ENCODE measurements at places on chromosomes 4 and X. TPM values are rescaled to one million over a fixed set of nuclear protein-coding genes. Genes with fewer than 3 reads are reported as not detected.

The RPS6KA6 gene
- total RNA-seq, result 0.45 TPM

The SMIM10L2A gene
- total RNA-seq, result 3.3 TPM

The VCX gene
- total RNA-seq, result not detected

The CASP6 gene
- 17.5 TPM for total RNA-seq

- peak; percentile 10 for DNase-seq
These were observed 41.5 kb upstream of the CYP4V2 start for GRCh38 chr4:186149872-186150271.

GRCh38 chr4:10077483-10078335 lies 38.9 kb downstream of the WDR1 start:
- no peak for DNase-seq

GRCh38 chr4:150116506-150116905 lies 38.3 kb downstream of the DCLK2 start:
- DNase-seq, result no peak

DNA sequence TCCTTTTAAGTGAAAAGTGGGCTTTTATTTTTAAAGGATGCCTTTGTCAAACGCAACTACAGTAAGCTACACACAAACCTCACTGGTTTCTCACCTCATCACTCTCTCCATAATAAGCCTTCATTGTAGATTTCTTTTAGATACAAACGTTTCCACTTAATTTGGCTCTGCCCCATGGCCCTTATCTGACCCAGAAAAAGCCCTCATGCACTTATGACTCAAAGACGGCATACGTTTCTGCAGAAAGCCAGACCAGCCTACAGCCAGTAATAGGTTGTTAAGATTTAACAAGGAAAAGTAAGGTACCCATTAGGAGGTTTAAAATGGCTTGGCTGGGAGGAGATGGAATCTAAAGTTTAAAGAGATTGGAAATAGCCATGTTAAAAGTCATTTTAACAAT lies 914.6 kb upstream of the INTU start:
- no peak for DNase-seq

DNA sequence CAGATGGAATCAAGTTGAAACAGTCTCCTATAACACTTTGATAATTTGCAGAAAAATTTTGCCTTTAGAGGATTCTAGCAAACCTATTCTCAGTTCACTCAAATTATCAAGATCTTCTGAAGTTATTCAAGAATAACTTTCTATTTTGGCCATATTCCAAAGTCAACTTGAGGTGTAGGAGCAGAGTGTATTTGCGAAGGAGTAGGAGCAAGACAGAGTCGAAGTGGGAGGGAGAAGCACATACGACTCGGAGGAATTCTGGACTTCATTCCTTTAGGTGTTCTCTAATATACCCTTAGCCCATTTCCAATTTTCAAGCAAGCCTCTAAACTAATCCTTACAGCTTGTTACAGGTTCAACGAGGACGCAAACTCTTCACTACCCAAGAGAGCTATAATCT lies 252.9 kb downstream of the GPM6A start:
- no peak for DNase-seq

- no peak for DNase-seq
These were observed 18.2 kb upstream of the VCX2 start for GRCh38 chrX:8189096-8189830.

GRCh38 chr4:83036991-83037665 lies 2.1 kb downstream of the COPS4 start:
- no peak for DNase-seq

GRCh38 chr4:75498041-75498440 lies 16.2 kb downstream of the RCHY1 start:
- DNase-seq, result no peak

- DNase-seq, result no peak
These were observed 22.8 kb downstream of the CTBP1 start for GRCh38 chr4:1226144-1226481.

DNA sequence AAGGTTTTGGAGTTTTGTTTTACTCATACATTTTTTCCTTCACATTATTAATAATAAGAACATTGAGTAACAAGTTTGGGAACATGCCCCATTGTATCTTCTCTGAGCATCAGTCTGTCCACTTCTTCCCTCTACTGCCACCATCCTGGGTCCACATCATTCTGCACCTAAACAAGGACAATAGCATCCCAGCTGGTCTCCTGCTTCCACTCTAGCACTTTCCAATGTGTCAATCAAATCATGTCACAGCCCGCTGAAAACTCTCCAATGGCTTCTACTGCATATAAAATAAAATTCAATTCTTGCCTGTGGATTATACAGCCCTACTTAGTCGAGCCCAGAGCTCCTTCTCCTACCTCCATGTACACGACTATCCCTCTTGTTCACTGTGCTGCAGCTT lies 66.8 kb upstream of the RBPJ start:
- DNase-seq, result no peak

DNA sequence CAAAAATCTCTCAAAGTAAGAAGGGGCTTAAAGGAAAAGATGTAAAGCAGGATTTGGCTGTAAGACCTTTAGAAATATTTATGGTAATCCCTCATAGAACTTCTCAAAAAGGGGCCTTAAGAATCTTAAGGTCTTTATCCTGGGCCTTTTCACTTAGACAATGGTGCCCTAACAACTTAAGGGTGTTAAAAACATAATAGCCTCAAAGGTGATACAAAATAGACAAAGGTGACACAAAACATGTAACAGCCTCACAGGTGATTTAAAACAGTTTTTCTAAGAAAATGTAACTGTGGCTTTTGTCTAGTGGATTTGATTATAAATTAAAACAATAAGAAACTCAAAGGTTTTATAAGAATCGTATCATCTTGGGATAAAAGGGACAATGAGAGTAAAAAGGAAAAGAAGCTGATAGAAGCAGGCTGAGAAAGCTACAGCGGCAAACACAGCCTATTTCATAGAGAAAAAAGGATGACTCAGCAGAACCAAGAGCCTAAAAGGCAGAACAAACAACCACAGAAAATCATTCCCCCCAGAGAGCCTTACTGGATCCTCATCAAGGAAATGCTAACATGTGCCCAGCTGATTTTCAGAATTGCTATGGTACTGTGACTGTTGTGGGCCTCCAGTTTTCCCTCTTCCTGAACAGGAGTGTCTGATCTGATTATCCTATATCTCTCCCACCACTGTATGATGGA lies 164.3 kb downstream of the STPG2 start:
- no peak for DNase-seq

DNA sequence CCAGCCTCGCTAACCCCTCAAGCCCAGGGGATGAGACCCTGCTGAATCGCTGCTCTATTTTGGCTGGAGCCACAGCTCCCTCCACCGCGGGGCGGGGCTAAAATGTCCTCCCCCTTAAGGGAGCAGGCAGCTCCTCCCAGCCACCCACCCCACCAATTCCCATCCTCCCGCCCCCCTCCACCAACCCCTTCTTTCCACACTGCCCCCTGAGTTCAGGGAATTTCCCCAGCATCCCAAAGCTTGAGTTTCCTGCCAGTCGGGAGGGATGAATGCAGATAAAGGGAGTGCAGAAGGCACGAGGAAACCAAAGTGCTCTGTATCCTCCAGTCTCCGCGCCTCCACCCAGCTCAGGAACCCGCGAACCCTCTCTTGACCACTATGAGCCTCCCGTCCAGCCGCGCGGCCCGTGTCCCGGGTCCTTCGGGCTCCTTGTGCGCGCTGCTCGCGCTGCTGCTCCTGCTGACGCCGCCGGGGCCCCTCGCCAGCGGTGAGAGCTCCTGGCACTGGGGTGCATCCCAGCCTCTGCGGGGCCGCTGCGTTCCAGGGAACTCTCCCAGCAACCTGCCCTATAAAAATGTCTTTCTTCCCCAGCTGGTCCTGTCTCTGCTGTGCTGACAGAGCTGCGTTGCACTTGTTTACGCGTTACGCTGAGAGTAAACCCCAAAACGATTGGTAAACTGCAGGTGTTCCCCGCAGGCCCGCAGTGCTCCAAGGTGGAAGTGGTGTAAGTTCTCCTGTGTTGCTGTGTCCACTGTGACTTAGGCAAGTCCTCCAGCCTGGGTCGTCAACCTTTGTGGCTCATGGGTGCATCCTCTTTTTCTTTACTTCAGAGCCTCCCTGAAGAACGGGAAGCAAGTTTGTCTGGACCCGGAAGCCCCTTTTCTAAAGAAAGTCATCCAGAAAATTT lies at the start of gene CXCL6:
Gene CXCL6, plus strand, starts transcription at position 306 of the 907 bp plus-strand sequence. Its CDS starts 73 bp downstream, at position 379.
- no peak for DNase-seq

Measured in T-cell (primary cell).